ENCODE measurements at places on chromosomes 1 and 21.

DNA sequence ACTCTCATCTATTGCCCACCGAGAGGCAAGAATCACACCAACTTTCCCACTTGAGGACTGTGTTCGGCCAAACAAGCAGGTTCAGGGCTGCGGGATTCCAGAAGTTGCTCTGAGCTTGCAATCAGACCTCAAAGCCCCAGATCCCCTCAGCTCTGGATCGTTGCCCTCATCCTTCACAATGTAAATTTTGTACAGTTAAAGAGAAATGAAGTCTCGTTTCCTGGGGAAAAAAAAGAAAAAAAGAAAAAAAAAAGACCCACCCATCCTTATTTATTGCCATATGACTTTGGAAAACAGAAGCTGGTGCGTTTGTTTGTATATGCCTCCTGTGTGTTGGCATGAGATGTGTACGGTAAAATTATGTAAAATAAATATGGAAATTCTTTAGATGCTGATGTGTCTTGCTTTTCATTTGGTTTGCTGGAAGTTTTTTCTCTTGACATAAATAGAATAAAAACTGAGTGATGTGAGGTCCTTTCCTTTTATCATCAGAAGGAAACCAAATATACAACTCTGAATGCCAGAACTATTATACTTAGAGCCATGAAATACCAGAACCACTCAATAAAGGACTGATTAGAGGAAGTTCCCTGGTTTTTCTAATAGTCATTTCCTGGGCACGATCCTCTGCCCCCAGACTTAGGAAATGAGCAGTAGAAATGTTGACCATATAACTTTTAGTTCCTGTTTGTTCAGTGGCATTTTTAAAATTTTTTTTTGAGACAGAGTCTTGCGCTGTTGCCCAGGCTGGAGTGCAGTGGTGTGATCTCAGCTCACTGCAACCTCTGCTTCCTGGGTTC is 48.7 kb downstream of the LHX4 start:
- no peak for DNase-seq

DNA sequence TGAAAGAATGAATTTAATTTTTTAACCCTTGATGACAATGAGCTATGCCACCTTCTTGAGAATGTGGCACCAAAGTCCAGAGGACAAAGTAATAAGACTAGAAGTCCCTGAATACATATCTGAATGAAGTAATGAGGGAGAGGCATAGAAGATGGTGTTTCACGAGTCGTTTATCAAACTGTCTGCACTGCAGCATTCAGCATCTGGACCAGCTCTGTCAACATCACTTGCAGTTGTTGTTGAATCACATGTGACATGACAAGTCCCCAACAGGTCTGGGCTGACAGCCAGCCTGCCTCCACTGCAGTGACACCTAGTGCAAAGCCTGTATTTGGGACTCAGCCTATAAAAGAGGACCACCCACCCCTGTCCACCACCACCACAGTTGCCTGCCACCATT is 17.3 kb upstream of the GALNT2 start:
- DNase-seq: no peak

GRCh38 chr1:199102239-199102638 is 463.4 kb downstream of the PTPRC start:
- DNase-seq: no peak

DNA sequence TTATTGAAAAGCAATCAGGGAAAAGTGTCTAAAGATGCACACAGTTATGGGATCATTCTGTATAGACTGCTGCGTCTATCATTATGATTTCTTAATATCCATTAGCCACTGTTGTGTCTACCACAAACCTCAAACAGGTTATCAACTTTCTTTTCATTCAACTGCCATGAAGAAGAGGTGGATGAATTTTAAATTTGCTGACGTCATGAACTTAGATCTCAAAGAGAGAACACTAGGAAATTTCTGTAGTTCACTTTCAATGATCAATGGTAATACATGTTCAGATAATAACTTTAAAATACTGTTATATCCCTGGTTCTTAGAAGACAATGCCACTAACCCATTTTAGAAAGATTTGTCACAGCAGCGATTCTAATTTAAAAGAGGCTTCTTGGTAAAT is 6.7 kb downstream of the PLA2G4A start:
- no peak for DNase-seq

All from activated naive CD4-positive, alpha-beta T cell (primary cell).